ENCODE measurements at places on chromosomes 6 and 20.

DNA sequence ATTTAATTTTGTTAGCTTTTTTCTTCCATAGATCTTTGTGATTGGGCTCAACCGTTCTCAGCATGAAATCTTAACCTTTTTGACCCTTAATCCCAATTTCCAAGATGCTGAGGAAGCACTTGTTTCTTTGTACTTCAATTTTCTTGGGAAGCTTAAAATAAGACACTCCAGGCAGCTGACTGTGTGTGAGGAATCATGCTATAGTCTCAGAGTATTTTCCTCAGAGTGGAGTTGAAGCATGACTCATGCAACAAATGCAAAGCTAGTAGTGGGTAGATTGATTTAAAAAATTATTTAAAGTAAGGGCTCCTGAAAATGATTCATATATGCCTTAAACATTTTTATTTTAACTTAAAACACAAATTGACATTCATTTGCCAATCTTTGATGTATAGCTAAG is 168.7 kb downstream of the BTBD3 start:
- DNase-seq: no peak

GRCh38 chr20:32457479-32457986 is 99.4 kb downstream of the ASXL1 start:
- DNase-seq: no peak

DNA sequence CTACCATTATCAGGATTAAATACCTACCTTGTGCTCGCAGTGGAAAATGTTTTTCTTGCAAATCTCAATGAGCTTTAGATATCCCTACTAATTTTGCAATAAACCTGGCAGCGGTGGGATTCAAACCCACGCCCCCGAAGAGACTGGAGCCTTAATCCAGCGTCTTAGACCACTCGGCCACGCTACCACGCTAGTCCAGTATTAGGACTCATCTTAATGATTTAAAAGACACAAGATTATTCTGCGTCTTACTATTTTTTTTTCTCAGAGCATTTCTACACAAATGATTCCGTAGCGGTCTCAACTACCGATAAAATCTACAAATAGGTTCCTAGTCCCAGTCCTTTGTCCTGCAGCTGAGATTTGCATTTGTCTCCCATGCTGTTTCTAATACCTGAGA is 35.2 kb upstream of the ZSCAN23 start:
- DNase-seq: no peak

GRCh38 chr20:57663681-57664451 is 43.6 kb upstream of the ZBP1 start:
- no peak for DNase-seq

- no peak for DNase-seq
Measured at GRCh38 chr6:113854531-113855499, 2.3 kb upstream of the MARCKS start.

DNA sequence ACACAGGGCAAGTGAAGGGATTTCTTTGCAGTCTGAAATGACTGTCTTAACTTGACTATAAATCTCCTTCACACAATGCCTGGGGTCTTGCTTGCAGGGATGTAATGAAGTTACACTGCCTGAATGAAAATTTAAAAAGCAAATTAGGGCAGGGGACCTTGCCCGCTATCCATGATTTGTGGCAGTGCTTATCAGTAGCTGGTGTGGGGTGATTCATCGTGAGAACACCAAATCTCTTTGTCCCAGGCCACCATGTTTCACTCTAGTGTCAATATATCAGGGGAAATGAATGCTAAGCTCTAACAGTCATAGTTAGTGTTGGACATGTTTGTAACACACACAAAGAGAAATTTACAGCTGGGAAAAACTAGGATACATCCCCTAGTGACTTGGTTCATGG is 713.7 kb upstream of the EPHA7 start:
- no peak for DNase-seq

- DNase-seq: no peak
Measured at GRCh38 chr6:116369540-116369939, 1.2 kb upstream of the DSE start.

GRCh38 chr6:167148021-167148420 is 9.8 kb downstream of the GPR31 start:
- no peak for DNase-seq

GRCh38 chr6:112007805-112008204 is 46.1 kb upstream of the CCN6 start:
- no peak for DNase-seq

Data from activated CD8-positive, alpha-beta memory T cell treated with anti-CD3 and anti-CD28 coated beads for 48 hours (primary cell).